Fibroblast of mammary gland (primary cell): ENCODE measurements at places on chromosomes 1 and 21.

DNA sequence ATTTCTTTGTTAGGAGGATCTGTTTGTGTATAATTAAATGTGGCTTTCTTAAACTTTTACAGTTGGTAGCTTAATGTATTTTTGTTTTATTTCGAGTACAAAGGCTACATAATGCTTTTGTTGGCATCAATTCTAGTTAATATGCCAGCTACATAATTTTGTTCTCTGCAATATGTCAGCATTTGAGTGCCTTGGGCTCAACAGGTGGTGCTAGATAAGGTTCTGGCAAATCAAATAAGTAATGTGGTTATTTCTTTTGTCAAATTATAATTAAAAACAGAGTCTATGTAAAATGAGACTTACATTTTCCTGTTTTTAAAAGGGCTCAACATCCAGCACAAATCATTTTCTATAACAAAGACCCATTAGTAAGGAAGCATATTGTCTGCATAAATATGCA lies 410.6 kb upstream of the NR5A2 start:
- DNase-seq = no peak

DNA sequence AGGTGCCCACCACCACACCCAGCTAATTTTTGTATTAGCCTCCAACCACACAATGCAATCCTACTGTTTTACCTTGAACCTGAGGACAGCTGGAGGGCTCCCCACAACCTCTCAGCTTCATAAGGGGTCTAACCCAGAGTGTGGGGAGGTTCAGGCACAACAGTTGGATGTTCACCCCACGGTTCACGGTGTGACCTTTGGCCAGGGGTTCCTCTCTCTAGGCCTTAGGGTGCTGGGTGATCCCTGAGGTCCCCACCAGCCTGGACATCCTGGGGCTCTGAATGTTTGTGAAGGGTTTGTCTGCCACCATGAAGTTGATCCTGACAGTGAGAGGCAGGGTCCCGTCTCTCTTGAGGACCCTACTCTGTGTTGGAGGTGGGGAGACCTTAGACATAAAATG lies 3.9 kb downstream of the ACOT11 start:
- no peak for DNase-seq

DNA sequence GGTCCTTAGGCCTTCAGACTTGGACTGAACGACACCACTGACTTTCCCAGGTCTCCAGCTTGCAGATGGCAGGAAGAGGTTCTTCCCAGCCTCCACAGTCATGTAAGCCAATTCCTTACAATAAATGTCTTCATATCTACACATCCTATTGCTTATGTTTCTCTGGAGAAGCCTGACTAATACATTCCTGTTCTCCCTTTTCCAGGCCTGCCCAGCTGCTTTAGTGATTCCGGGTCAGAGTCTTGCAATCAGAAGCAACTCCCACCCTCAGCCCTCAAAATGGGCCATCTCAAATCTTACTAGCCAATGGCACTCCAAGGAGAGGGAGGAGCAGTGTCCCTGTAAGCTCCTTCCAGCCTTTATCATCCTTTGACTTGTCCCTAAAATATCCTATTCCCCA lies 16.4 kb upstream of the CPT2 start:
- peak; percentile 49 for DNase-seq

- DNase-seq = peak; percentile 65
Measured at GRCh38 chr1:92709738-92710137, 75.2 kb downstream of the EVI5 start.

GRCh38 chr1:172239901-172240300 lies 180.6 kb upstream of the C1orf105 start:
- DNase-seq = no peak

GRCh38 chr1:65812065-65812464 lies 19.4 kb downstream of the PDE4B start:
- peak; percentile 96 for DNase-seq
